ENCODE measurements at places on chromosomes 16 and 17.

DNA sequence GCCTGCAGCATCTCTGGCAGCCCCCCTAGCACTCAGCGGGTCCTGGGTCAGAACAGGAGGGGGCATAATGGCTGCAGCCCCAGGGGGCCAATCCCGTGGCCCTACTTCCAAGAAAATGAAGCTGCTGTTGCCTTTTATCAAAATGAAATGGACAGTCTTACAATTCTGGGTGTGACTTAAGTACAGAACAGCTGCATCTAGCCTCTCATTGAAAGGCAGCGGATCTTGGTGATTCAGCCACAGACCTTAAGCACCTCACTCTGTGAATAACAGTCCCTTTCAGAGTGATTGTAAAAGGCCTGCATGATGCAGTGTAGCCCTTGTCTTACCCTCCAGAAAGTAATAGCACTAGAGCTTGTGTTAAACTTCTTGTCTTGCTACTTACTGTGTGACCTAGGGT, 11.5 kb upstream of the UMOD start:
- DNase-seq = no peak

DNA sequence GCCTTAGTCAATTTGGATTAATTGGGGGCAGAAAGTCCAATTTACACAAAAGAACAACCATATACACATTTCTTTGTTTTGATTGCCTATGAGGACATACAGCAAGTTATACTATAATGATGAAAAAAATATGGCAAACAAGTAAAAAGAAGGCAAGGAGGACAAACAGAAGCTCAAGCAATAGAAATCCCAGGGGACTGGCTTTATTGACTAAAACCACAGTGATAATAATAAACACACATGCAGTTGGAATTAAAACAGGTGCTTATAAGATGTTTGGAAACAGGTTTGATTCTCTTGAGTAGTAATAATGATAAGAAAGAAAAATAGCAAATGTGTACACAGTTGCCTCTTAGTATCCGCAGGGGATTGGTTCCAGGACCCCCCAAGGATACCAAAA, 176.4 kb downstream of the SHISA9 start:
- no peak for DNase-seq

DNA sequence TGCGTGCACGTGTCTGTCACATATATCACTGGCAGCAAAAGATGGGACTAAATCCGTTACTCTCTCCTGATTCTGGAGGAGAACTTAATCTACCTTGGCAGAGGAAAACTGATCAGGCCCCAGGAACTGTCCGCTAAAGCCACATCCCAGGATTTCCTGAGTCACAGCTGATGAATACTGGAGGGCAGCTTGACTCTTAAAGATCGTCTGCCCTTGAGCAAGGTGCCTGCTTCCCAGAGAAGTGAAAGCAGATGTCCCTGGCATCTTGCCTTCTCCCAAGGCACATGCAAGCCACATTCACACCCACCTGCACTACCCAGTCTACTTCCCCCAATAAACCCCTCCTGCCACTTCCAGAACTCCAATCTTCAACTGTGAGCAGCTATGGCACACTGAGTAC, 99.8 kb downstream of the CPPED1 start:
- DNase-seq = no peak

- no peak for DNase-seq
Observed at GRCh38 chr16:31869511-31870201, 4.0 kb upstream of the ZNF267 start.

GRCh38 chr17:46916211-46916610, 6.7 kb upstream of the GOSR2 start:
- no peak for DNase-seq

- DNase-seq = no peak
Observed at GRCh38 chr17:20278805-20279204, 188.5 kb downstream of the LGALS9B start.

DNA sequence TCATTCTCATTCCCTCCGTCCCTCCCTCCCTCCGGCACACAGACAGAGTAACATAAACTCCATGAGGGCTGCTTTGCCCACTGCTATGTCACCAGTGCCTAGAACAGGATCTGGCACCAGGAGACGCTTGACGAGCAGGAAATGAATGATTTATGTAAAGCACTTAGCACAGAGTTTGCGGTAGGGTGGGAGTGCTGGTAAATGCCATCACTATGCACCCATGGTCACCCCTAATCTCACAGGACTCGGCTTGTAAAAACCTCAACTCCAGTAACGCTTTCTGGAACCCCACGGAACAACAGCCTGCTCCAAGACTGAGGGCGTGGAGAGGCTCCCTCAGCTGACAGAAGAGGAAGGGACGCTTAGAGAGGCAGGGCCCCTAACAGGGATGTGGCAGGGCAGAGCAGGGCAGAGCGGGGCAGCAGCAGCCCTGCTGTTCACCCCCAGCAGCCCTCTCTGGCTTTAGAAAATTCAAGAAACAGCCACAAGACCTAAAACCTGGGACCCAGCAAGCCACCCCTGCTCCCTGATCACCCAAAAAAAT, 156.9 kb downstream of the C16orf78 start:
- DNase-seq = no peak

DNA sequence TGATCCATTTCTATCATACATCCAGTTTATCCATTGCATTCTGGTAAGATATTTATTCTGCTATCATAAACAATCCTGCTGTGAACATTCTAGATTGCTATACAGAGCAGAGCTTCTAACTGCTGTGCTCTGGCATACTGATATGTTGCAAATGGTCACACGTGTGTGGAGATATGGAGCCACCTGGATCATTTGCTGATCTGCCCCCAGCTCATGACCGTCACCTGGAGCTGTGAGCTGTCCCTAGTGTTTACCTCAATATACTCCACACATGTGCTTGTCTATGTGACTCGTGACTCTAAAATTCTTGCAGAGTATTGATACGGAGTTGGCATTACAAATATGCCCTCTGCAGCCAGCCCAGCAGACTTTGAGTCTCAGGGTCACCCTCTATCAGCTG, 164.5 kb upstream of the ZFHX3 start:
- DNase-seq = no peak

GRCh38 chr17:79607940-79608623, 2.8 kb downstream of the RBFOX3 start:
- no peak for DNase-seq

DNA sequence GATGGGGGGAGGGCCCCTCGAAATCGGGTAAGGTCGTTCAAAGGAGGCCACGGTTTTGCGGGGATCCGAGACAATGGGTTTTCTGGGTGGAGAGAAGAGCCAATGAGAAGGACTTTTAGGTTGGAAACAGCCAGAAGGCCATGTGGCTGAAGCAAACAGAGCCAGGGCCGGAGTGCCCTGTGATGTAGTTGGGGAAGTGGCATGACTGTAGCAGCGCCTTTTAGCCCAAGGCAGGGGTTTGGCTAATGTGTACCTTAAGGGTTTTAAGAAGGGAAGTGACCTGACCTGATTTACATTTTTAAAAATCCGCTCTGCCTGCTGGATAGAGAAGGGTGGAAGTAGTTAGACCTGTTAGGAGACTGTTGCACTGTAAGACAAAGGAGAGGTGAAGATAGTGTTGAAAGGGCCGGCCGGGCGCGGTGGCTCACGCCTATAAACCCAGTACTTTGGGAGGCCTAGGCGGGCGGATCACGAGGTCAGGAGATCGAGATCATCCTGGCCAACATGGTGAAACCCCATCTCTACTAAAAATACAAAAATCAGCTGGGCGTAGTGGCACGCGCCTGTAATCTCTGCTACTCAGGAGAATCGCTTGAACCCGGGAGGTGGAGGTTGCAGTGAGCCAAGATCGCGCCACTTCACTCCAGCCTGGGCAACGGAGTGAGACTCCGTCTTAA, 1.0 kb downstream of the LYRM1 start:
- no peak for DNase-seq

- DNase-seq = no peak
Observed at GRCh38 chr16:381789-382717, at the start of gene PGAP6. Gene PGAP6, minus strand, starts transcription at chr16:381978. Its CDS starts 157 bp downstream, at chr16:381821.

- DNase-seq = no peak
Observed at GRCh38 chr17:66764506-66764905, 70.4 kb upstream of the CACNG5 start.

DNA sequence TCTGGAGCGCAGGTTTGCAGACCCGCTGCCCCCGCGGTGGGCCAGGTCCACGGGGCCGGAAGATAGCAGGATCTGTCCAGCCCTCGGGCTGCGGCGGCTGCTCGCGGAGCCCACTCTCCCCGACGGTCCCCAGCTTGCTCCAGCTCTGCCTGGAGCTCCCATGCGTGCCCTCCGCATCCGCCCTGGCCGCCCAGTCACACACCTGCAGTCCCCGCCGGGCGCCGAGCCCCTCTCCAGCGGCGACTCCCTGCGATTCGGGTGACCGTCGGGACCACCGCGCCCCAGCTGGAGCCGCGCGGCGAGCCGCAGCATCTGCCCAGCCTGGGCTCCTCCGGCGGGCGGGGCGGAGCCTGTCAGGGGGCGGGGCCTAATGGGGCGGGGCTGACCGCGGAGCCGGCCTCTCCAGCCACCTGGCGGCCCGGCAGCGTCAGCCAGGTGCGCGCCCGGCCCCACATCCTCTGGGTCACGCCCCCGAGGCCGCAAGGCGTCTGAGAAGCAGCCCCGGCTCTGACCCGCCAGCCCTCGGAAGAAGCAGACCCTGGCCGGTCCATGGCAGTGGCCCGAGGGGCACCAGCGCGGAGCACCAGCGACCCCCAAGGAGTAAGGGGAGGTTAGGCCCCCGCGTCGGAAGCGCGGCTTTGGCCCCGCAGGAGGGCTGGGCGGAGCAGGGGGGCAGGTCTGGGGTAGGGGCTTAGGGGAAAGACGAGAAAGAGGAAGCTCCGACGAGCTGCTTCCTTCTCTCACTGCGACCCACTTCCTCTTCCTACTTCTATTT, at the start of gene PIK3R5:
Gene PIK3R5 (minus strand): TSS at position 314 of the 775 bp plus-strand sequence. CDS start 54,213 bp downstream, outside the sequence.
- no peak for DNase-seq

DNA sequence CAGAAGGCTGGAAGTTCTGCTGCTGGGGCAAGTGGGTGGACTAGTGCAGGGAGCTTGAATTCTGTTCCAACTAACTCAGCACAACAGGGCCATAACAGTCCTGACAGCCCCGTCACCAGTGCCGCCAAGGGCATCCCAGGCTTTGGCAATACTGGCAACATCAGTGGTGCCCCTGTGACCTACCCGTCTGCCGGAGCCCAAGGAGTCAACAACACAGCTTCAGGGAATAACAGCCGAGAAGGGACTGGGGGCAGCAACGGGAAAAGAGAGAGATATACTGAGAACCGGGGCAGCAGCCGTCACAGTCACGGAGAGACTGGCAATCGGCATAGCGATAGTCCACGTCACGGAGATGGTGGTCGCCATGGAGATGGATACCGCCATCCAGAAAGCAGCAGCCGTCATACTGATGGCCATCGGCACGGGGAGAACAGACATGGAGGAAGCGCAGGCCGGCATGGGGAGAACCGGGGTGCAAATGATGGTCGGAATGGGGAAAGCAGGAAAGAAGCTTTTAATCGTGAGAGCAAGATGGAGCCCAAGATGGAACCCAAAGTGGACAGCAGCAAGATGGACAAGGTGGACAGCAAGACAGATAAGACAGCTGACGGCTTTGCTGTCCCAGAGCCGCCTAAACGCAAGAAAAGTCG, 9.4 kb upstream of the PSMC5 start:
- DNase-seq = no peak

- DNase-seq = no peak
Observed at GRCh38 chr16:31088459-31089183, at the start of gene PRSS53. Gene PRSS53, minus strand, starts transcription at chr16:31088943. Its CDS starts 134 bp downstream, at chr16:31088809.

DNA sequence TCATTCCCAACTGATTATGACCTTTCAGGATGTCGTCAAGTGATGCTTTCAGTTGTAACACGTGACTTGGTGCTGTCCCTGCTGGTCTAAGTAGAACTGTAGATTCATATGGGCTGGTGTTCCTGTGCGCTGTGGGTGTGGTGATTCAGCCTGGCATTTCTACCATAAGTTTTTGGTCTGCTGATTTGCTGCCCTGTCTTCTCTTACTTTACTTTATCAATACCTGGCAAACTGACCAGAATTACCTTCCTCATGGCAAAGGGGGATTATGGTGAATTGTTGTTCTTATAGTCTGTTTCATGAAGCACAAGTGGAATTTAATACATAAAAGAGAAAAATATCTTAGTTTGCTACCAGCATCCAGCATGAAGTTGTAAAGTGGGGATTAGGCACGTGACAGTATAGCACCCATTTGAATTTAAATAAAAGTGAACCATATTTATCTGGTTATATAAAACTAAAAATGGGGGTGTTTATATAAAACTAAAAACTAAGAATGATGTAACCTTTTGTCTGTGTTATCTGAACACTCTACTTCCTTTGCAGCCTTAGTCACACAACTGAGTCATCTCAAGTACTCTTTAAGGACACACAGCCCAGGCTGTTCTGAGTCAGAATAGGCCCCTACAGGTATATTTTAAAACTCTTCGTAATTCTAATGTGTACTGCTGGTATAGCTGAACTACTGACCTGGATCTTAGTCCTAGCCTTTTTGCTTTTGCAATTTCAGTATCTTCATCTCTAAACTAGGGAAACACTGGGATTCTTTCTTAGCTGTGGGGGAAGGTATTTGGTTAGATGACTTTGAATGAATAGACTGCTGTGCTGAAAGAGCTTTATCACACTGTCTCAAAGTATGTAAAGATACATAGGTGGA, 28.3 kb downstream of the TTC19 start:
- peak; percentile 18 for DNase-seq

- DNase-seq = no peak
Observed at GRCh38 chr16:89187032-89187769, 13.1 kb downstream of the SLC22A31 start.

- DNase-seq = no peak
Observed at GRCh38 chr16:46961373-46962353, 11.8 kb downstream of the DNAJA2 start.

GRCh38 chr16:78522327-78522726, 422.9 kb downstream of the WWOX start:
- no peak for DNase-seq

DNA sequence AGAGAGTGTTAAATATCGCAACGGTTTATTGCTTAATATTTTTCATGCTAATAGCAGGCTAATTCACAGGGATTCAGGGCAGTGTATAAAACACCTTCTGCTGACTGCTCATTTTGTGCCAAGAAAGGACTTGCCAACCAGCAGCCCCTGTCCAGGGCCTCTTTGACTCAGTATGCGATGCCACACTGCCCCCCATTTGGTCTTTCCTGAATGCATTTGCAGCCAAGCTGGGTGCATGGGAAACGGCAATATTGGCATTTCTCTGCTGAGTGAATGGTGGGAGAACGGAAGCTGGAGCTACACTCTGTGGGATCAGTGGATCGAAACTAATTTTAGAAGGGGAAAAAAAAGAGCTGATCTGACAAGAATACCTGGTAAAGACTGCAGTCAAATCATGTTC, 152.9 kb upstream of the C16orf82 start:
- no peak for DNase-seq

- no peak for DNase-seq
Observed at GRCh38 chr17:28385037-28385400, 13.5 kb downstream of the SARM1 start.

DNA sequence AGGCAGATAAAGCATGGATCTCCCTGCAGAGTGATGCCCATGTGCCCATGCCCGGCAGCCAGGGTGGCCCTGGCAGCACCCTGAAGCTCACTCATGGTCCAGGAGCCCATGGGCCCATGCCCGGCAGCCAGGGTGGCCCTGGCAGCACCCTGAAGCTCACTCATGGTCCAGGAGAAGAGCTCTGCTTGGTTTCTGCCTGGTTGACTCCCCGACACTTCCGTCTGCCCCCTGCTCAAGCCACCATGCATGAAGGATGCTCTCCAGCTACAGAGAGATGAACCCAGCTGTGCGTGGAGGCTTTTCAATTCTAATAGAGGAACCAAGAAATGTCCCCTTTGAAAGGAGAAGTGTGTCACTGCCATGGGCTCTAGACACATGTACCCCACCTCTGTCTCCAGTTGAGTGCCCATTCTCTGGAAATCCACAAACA, 8.7 kb downstream of the CCL17 start:
- DNase-seq = no peak

GRCh38 chr17:29151567-29151966, 28.6 kb downstream of the MYO18A start:
- DNase-seq = no peak

Data from brain pericyte (primary cell).